Activated T-cell treated with anti-CD3 and anti-CD28 coated beads, Interleukin-2, amount 50 U/mL, for 72 hours (primary cell): ENCODE measurements at places on chromosomes 7 and 10. TPM values are rescaled to one million over a fixed set of nuclear protein-coding genes. Genes with fewer than 3 reads are reported as not detected.

- peaks cover 57% of the 10 kb centered on the region for H3K4me1 ChIP-seq
- no peak for DNase-seq
- H3K27me3 ChIP-seq: no peaks in the 10 kb centered on the region
- H3K36me3 ChIP-seq: peaks cover 9% of the 10 kb centered on the region
- H3K27ac ChIP-seq: peak overlapping the region; percentile 77
Observed at GRCh38 chr7:155198196-155198892, 99.3 kb upstream of the INSIG1 start.

DNA sequence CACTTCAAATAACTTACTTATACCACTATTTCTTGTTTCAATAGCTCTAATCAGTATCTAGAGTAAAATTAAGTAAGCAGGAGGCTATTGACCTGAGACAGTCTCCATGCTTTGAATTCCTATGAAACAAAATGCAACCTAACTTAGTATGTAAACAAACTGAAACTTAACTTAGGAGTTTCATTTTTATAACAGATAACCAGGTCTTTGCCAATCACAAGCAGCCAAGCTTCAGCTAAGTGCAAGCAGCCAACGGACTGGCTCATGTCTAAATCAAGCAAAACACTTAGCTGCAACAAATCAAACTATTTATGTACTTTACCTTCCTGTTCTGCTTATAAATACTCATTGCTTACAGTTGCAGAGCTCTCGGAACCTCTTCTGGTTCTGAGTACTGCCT, 4.4 kb upstream of the GSTK1 start:
- no peak for DNase-seq
- H3K4me1 ChIP-seq: peaks cover 66% of the 10 kb centered on the region
- H3K27ac ChIP-seq: peak overlapping the region; percentile 99
- H3K4me3 ChIP-seq: peak overlapping the region; percentile 75

DNA sequence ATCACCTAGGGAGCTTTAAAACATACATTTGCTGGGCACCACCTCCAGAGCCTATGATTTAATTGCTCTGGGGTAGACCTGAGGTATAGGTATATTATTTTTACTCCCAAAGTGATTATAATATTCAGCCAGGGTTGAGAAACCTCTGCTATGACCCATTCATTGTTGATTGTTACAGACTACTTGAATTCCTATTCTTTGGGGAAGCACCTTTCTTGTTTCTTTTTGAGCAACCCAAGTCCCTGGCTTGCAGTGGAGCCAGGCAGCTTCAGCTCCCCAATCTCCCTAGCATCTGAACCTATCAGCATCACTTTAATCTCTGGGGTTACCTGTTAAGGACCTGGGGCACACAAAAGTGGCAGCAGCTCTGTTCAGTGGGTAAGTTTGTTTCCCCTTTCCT, 8.6 kb downstream of the PRKG1 start:
- no peak overlapping the region for H3K4me3 ChIP-seq
- peaks cover 8% of the 10 kb centered on the region for H3K27me3 ChIP-seq
- H3K4me1 ChIP-seq: no peaks in the 10 kb centered on the region
- H3K27ac ChIP-seq: no peak overlapping the region
- DNase-seq: no peak

Gene NAT16
- not detected for total RNA-seq

DNA sequence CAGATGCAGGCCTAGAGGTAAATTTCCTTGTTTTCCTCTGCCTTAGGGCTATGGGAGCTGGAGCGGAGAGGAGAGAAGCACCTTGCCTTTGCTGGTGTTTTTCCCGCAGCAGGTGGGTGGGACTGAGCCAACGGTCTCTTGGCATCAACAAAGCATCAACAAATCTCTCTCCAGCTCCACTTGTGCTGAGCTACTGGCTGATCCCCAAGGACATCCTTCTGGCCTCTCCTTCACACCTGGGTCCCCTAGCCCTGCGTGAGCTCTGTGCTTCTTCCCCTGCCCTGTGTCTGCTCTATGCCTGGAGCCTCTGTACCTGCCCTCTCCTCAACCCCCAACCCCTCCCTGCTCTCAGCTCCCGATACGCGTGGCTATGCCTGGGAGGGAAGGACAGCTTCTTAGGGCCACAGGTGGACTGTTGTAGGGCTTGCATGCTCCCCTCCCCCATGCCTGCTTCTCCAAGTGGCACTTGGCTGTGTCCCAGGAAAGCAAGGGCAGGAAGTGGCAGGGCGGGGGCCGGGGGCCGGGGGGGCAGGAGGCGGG, 3.2 kb upstream of the CLDN4 start:
- no peak for DNase-seq
- peaks cover 26% of the 10 kb centered on the region for H3K4me1 ChIP-seq
- no peaks in the 10 kb centered on the region for H3K36me3 ChIP-seq

DNA sequence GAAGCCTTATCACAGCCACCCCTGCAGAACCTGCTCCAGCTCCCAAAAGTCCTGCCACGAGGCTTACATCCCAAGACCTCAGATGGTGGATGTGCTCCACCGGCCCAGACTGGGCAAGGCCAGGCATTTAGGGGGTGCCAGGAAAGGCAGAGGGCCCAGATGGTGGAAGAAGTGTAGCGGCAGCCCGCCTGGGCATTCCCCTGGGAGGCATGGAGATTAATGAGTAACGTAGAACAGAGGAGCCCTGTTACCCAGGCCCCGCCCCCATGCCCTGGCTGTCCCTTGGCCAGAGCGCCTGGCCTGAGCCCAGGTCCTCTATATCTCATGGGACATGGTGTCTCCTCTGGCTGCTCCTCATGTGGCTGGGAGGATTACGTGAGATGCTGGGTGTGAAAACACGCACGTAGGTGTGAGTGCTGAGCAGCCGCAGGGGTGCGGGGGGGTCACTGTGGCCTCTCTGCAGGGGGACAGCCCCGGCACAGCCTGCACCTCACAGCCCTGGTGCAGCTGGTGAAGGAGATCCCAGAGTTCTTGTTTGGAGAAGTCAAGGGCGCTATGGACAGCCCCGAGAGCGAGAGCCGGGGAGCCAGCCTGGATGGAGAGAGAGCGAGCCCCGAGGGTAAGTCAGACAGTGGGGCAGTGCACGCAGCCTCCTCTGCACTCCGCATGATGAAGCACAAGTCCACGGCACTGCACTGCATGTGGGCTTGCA, 52.9 kb downstream of the ZNF467 start:
- no peak overlapping the region for H3K27ac ChIP-seq
- H3K4me3 ChIP-seq: no peak overlapping the region
- no peaks in the 10 kb centered on the region for H3K27me3 ChIP-seq
- no peak for DNase-seq

GRCh38 chr10:7483848-7484247, 73.0 kb upstream of the SFMBT2 start:
- H3K4me1 ChIP-seq: peaks cover 77% of the 10 kb centered on the region
- DNase-seq: no peak
- peaks cover 1% of the 10 kb centered on the region for H3K36me3 ChIP-seq
- peak overlapping the region; percentile 39 for H3K4me3 ChIP-seq

Gene SYT15B
- not detected for total RNA-seq

Gene PLPP4
- not detected for total RNA-seq

GRCh38 chr10:29199339-29199738, 89.5 kb upstream of the LYZL1 start:
- H3K27me3 ChIP-seq: peaks cover 10% of the 10 kb centered on the region
- no peak for DNase-seq
- H3K4me1 ChIP-seq: no peaks in the 10 kb centered on the region
- no peak overlapping the region for H3K4me3 ChIP-seq

Gene IGF2BP3
- total RNA-seq: 2.0 TPM

GRCh38 chr10:133190225-133190624, 30.2 kb downstream of the KNDC1 start:
- no peak for DNase-seq
- peaks cover 11% of the 10 kb centered on the region for H3K27me3 ChIP-seq
- no peaks in the 10 kb centered on the region for H3K36me3 ChIP-seq
- no peak overlapping the region for H3K27ac ChIP-seq
- no peaks in the 10 kb centered on the region for H3K4me1 ChIP-seq
- H3K4me3 ChIP-seq: no peak overlapping the region

GRCh38 chr7:6640246-6640721, 3.2 kb downstream of the ZNF316 start:
- peaks cover 26% of the 10 kb centered on the region for H3K4me1 ChIP-seq
- DNase-seq: no peak
- H3K27me3 ChIP-seq: no peaks in the 10 kb centered on the region

Gene PPP1R3A
- not detected for total RNA-seq

Gene SFRP5
- total RNA-seq: not detected

Gene JCAD
- 0.29 TPM for total RNA-seq

- H3K4me1 ChIP-seq: no peaks in the 10 kb centered on the region
- no peak overlapping the region for H3K27ac ChIP-seq
- H3K4me3 ChIP-seq: no peak overlapping the region
- no peaks in the 10 kb centered on the region for H3K27me3 ChIP-seq
- H3K36me3 ChIP-seq: no peaks in the 10 kb centered on the region
Observed at GRCh38 chr10:93917821-93918220, 24.0 kb downstream of the SLC35G1 start.

Gene ITIH5
- not detected for total RNA-seq

DNA sequence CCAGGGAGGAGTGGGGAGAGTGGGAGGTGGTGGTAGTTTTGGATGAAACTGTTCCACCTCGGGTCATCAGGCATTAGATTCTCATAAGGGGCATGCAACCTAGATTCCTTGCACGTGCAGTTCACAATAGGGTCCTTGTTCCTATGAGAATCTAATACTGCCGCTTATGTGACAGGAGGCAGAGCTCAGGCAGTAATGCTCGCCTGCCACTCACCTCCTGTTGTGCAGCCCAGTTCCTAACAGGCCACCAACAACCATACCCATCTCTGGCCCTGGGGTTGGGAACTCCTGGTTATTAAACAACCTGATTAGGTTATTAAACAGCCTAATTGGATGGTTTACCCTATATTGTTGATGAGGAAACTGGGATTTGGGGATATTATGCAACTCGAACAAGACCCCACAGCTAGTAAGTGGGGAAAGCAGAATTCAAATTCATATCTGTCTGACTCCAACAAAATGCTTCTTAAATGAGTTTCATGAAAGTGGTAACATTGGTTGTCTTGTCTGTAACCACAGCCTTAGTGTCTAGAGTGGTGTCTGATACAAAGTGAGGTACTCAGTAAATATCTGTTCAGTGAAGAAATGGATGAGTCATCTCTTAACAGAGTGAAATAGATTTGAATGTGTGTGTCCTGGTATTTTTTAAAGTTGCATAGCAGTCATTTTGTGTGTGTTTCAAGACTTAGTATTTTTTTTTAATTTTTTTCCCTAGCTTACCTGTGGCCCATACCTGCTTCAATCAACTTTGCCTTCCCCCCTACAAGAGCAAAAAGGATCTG, 101.6 kb downstream of the HECTD2 start:
- peaks cover 9% of the 10 kb centered on the region for H3K4me1 ChIP-seq
- H3K27ac ChIP-seq: no peak overlapping the region
- no peak overlapping the region for H3K4me3 ChIP-seq
- H3K27me3 ChIP-seq: no peaks in the 10 kb centered on the region

GRCh38 chr10:126203746-126204145, 184.5 kb downstream of the ADAM12 start:
- H3K4me3 ChIP-seq: no peak overlapping the region
- H3K4me1 ChIP-seq: no peaks in the 10 kb centered on the region
- H3K27me3 ChIP-seq: no peaks in the 10 kb centered on the region
- H3K27ac ChIP-seq: no peak overlapping the region
- H3K36me3 ChIP-seq: no peaks in the 10 kb centered on the region

- DNase-seq: no peak
- H3K4me3 ChIP-seq: peak overlapping the region; percentile 97
- H3K27ac ChIP-seq: peak overlapping the region; percentile 75
- H3K27me3 ChIP-seq: peaks cover 8% of the 10 kb centered on the region
Observed at GRCh38 chr7:139774376-139774775, 3.4 kb downstream of the HIPK2 start.

DNA sequence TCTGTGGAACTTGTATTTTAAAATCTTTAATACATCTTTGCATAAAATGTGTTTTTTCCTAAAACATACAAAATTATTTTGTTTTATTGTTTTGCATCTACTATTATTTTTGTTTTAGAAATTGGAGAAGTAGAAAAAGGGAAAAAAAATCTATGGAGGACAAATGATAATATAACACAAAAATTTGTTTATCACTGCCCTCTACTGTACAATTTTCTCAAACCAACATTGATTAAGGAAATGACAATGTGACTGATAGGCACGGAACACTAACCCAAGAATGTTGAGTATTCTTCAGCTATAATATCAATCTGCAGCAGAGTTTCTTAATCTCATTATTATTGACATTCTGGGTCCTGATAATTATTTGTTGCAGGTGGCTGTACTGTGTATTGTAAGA, 9.5 kb upstream of the ING3 start:
- no peak overlapping the region for H3K27ac ChIP-seq
- DNase-seq: no peak
- H3K36me3 ChIP-seq: no peaks in the 10 kb centered on the region
- no peak overlapping the region for H3K4me3 ChIP-seq
- peaks cover 4% of the 10 kb centered on the region for H3K4me1 ChIP-seq

GRCh38 chr7:74006451-74007241, 21.3 kb upstream of the ELN start:
- H3K36me3 ChIP-seq: no peaks in the 10 kb centered on the region
- peaks cover 7% of the 10 kb centered on the region for H3K4me1 ChIP-seq
- H3K4me3 ChIP-seq: no peak overlapping the region
- DNase-seq: no peak
- H3K27me3 ChIP-seq: no peaks in the 10 kb centered on the region

DNA sequence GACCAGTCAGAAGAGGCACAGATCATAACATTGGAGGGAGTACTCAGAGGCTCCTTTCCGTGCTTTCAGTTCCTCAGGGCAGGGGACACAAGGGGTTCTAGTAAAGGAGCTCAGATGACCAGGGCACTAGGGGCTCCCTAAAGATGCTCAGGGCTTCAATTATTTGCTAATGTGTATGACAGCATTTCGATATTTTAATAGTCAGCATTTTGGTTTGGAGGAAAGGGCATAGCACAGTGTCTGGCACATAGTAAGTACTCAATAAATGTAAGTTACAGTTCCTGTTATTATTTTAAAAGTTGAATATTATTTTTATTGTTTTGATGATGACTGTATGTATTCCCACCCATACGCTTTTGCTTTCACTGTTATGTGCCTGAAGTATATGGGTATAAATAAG, 260.0 kb downstream of the REEP3 start:
- H3K36me3 ChIP-seq: no peaks in the 10 kb centered on the region
- no peak overlapping the region for H3K27ac ChIP-seq
- H3K4me3 ChIP-seq: no peak overlapping the region
- no peak for DNase-seq

- no peak for DNase-seq
- H3K4me3 ChIP-seq: no peak overlapping the region
- H3K36me3 ChIP-seq: no peaks in the 10 kb centered on the region
- no peaks in the 10 kb centered on the region for H3K4me1 ChIP-seq
- H3K27me3 ChIP-seq: no peaks in the 10 kb centered on the region
- H3K27ac ChIP-seq: no peak overlapping the region
Observed at GRCh38 chr7:6367701-6368211, 80.0 kb downstream of the DAGLB start.

DNA sequence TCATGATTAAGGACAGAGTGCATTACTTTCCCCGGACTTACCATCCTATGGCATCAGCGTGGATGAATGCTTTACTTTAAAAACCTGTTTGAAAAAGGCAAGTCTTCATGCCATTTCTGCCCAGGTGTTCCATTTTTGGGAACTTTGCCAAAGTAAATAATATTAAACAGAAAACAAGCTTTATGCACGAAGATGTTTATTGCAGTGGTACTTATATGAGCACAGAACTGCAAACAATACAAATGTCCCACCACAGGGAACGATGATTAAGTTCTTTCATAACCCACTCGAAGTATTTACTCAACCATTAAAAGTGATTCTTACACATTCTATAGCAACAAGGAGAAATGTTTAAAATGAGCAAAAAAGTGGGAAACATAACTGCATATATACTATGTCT, 109.7 kb upstream of the GDF10 start:
- H3K27ac ChIP-seq: no peak overlapping the region
- no peaks in the 10 kb centered on the region for H3K27me3 ChIP-seq
- H3K36me3 ChIP-seq: no peaks in the 10 kb centered on the region
- H3K4me3 ChIP-seq: no peak overlapping the region
- DNase-seq: no peak
